ENCODE measurements at places on chromosomes 12 and 14. TPM values are rescaled to one million over a fixed set of nuclear protein-coding genes. Genes with fewer than 3 reads are reported as not detected.

- H3K4me3 ChIP-seq = no peak overlapping the region
- no peaks in the 10 kb centered on the region for H3K27me3 ChIP-seq
- peaks cover 19% of the 10 kb centered on the region for H3K36me3 ChIP-seq
- H3K27ac ChIP-seq = no peak overlapping the region
- no peak for DNase-seq
- H3K4me1 ChIP-seq = peaks cover 3% of the 10 kb centered on the region
Observed at GRCh38 chr14:55654243-55654642, 74.2 kb downstream of the KTN1 start.

Gene KRT73
- 1.1 TPM for total RNA-seq

DNA sequence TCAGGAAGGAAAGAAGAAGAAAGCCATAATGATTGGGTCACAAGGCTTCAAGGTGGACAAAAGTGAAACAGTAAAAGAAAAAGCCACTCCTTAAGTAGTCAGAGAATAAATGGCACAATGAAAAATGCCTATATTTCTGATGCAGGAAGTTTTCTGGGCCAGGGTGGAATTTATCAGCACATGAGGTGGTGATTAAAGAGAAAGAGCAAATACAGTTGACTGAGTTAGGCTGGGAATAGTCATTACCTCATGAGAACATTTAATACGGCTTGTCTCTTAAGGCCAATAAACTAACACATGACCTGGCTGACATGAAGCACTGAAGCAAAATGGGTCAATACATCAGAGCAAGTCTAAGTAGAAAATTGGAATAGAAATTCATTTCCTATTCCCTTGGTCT is 499.7 kb downstream of the TMTC2 start:
- no peak overlapping the region for H3K4me3 ChIP-seq
- H3K36me3 ChIP-seq = no peaks in the 10 kb centered on the region
- H3K4me1 ChIP-seq = no peaks in the 10 kb centered on the region
- no peak overlapping the region for H3K27ac ChIP-seq
- H3K27me3 ChIP-seq = peaks cover 13% of the 10 kb centered on the region
- no peak for DNase-seq

Gene NINJ2
- total RNA-seq = 6.3 TPM

GRCh38 chr12:91171476-91171875 is 11.1 kb downstream of the DCN start:
- no peaks in the 10 kb centered on the region for H3K4me1 ChIP-seq
- no peak overlapping the region for H3K4me3 ChIP-seq
- no peak overlapping the region for H3K27ac ChIP-seq
- no peaks in the 10 kb centered on the region for H3K36me3 ChIP-seq
- DNase-seq = no peak
- H3K27me3 ChIP-seq = peaks cover 6% of the 10 kb centered on the region

Gene AMN
- 2.3 TPM for total RNA-seq

Gene BEGAIN
- 4.5 TPM for total RNA-seq

- H3K4me3 ChIP-seq = peak overlapping the region; percentile 72
- H3K36me3 ChIP-seq = peaks cover 4% of the 10 kb centered on the region
- peaks cover 44% of the 10 kb centered on the region for H3K27me3 ChIP-seq
- no peak overlapping the region for H3K27ac ChIP-seq
- no peak for DNase-seq
Observed at GRCh38 chr14:100588671-100589070, 1.5 kb upstream of the BEGAIN start.

Gene PDE3A
- 2.8 TPM for total RNA-seq

Gene GYS2
- total RNA-seq = 0.15 TPM

Gene SERPINA4
- total RNA-seq = not detected

DNA sequence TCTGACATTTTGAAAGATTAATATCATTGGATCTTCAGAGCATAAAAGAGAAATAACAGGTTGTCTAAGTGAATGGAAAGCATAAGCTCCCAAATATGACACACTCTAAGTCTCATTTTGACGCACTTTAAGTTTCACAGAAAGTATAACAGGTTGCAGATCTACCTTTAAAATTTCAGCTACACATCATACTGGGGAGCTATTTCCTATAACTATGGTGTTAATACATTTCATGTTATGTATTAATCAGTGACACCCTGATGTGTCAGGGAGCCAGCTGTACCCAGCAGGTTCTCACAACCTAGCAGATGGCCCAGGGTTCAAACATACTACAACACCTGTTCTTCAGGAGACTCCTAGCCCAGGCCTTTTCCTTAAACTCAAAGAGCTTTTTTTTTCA is 31.1 kb upstream of the TMX1 start:
- peaks cover 43% of the 10 kb centered on the region for H3K27me3 ChIP-seq
- DNase-seq = no peak
- H3K27ac ChIP-seq = no peak overlapping the region
- no peaks in the 10 kb centered on the region for H3K36me3 ChIP-seq

DNA sequence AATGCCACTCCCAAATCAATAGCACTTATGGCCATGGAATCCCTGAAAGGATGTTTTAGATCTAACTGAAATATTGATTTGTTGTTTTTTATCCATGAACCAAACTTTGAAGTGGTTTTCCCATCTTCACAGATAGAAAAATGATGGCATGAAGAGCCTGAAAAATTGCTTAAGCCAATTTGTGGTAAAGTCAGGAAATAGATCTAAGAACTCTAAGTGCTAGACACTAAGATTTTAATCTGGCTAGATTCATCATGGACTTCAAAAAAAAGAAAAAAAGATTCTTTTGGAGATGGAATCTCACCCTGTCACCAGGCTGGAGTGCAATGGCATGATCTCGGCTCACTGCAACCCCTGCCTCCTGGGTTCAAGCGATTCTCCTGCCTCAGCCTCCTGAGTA is 45.0 kb upstream of the STRN3 start:
- H3K4me3 ChIP-seq = no peak overlapping the region
- H3K27ac ChIP-seq = no peak overlapping the region
- H3K36me3 ChIP-seq = peaks cover 2% of the 10 kb centered on the region
- no peak for DNase-seq
- no peaks in the 10 kb centered on the region for H3K27me3 ChIP-seq
- H3K4me1 ChIP-seq = no peaks in the 10 kb centered on the region

GRCh38 chr14:104115131-104115600 is 23.2 kb upstream of the KIF26A start:
- no peak for DNase-seq
- H3K27ac ChIP-seq = no peak overlapping the region
- no peaks in the 10 kb centered on the region for H3K36me3 ChIP-seq
- H3K4me3 ChIP-seq = peak overlapping the region; percentile 75

DNA sequence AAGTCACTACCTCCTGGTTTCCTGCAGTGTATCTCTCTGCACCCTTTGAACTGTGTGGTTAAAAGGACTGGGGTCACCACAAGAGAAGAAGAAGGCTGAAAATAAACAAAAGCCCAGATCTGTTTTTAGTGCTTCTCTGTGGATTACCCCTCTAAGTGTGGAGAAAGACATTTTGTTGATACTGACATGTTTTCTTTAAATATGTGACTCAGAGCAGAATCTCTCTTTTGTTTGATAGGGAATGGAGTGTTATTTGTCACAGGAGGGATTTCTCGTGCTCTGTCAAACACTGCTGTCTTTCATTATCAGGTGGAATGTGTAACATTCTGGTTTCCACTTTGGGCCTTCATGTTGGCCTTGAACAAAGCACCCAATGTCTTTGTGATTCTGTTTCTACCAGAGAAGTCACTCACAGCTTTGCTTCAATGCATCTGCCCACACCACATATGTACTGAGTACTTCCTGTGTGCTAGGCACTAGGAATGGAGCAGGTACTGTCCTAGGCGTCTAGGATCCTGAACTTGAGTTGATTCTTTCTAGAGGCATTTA is 82.1 kb downstream of the PLXNC1 start:
- H3K36me3 ChIP-seq = peaks cover 9% of the 10 kb centered on the region
- DNase-seq = no peak
- H3K27me3 ChIP-seq = no peaks in the 10 kb centered on the region
- peak overlapping the region; percentile 39 for H3K27ac ChIP-seq
- H3K4me3 ChIP-seq = peak overlapping the region; percentile 28
- peaks cover 12% of the 10 kb centered on the region for H3K4me1 ChIP-seq

DNA sequence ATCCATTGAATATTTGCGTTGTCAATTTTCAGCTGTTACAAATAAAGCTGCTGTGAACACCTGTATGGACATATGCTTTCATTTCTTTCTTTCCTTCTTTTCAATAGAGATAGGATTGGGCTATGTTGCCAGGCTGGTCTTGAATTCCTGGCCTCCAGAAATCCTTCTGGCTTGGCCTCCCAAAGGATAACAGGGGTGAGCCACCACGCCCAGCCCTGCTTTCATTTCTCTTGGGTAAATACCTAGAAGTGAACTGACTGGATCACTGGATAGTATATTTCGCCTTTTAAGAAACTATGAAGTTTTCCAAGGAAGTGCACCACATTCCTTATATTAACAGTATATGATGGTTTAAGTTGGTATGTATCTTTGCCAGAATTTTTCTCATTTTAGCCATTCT is 32.3 kb upstream of the EAPP start:
- H3K4me1 ChIP-seq = no peaks in the 10 kb centered on the region
- no peak overlapping the region for H3K27ac ChIP-seq
- H3K36me3 ChIP-seq = peaks cover 5% of the 10 kb centered on the region
- no peak overlapping the region for H3K4me3 ChIP-seq
- H3K27me3 ChIP-seq = no peaks in the 10 kb centered on the region
